ENCODE measurements at places on chromosomes 7 and 10.

DNA sequence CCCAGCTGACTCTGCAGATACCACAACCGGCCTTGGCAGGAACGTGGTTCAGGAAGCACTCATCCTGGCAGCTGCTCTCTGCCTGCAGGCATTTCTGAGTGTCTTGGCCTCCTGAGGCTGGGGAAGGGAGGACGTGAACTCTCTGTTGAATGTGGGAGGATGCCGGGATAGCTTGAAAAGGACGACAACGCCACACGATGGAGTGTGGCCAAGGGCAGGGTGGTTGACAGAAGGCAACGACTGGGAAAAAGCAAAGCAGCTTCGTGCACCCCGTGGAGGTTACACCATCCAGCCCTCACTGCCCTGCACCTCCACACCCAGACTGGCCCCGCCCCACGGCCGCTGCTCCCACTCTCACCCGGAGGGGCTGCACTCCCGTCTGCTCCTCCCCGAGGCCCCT is 466.1 kb upstream of the FOXK1 start:
- no peak for DNase-seq

- DNase-seq, result no peak
These were observed 4.8 kb upstream of the TRDMT1 start for GRCh38 chr10:17206210-17206709.

DNA sequence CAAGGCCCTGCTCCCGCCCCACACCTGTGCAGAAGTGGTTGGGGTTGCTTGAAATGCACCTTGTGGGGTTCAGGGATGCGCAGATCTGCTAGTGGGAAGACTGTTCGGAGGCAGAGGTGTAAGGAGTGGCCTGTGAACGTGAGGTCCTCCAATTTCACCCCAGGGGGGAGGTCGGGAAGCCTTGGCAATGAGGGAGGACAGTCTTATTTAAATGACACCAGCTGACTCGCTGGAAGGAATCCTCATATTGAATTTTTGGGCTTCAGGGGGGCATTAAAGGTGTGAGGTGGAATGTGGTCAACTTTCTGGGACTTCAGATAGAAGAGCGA is 218.8 kb upstream of the CELF2 start:
- peak; percentile 59 for DNase-seq

DNA sequence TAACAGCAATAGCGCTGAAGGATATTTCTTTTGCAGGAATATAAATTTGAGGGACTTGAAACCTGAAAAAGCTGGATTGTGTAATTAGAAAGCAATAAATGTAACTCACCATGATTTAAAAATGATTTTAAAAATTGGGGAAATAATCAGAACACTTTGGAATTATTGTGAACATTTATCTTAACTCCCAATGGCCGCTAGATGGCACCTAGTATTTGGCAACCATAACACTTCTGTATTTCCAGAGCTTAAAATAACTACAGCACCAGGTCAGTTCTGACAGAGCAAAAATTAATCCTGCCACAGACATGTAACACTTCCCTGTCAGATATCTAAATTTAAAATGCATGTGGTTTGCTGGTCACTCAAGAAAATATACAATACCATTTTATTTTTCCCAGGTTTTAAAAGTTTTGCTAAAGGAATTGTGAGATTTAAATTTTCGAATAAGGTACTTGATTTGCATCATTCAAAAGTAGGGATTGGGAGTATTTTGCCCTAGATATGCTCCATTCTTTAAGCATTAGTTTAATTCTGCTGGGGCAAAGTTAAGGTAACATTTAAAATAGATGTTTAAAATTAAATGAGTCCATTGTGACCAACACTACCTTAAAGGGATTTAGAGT is 144.5 kb downstream of the PPP1R3A start:
- DNase-seq, result no peak

DNA sequence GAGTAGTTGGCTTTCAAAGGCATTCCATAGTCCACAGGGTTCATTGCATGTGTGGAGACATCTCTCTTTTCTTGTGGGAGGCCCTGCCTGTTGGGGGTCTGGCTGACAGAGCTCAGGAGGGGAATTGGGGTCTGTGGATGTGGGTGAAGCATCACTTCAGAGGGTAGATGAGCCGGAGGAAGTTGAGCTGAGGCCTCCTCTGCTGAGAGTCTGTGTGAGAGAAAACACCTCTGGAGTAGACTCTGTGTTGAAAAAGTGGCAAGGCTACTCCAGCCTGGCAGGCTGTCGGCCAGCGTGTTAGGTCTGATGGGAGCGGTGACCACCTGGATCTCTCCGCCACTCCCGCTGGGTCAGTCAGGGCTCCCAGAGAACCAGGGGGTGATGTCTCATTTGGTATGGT is 358.0 kb upstream of the MGMT start:
- DNase-seq, result no peak

GRCh38 chr7:4841007-4841784 is 20.6 kb downstream of the PAPOLB start:
- DNase-seq, result no peak

DNA sequence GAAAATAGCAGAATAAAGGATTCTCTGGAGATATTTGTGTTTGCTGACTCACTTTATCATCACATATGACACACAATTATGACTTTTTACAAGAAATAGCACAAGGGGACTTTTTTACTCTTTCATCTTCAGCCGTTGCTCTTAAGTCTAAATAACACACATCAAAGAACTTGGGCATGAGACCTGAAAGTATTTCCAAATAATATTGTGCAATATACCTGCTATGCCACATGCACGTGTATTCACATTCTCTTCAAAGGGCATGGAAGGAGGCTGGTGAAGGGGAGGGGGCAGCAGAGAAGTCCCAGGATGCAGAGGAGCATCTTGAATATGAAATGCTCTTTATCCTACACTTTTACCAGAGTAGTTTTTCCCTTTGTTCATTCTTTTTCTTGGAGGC is 4.1 kb upstream of the ADARB2 start:
- no peak for DNase-seq

DNA sequence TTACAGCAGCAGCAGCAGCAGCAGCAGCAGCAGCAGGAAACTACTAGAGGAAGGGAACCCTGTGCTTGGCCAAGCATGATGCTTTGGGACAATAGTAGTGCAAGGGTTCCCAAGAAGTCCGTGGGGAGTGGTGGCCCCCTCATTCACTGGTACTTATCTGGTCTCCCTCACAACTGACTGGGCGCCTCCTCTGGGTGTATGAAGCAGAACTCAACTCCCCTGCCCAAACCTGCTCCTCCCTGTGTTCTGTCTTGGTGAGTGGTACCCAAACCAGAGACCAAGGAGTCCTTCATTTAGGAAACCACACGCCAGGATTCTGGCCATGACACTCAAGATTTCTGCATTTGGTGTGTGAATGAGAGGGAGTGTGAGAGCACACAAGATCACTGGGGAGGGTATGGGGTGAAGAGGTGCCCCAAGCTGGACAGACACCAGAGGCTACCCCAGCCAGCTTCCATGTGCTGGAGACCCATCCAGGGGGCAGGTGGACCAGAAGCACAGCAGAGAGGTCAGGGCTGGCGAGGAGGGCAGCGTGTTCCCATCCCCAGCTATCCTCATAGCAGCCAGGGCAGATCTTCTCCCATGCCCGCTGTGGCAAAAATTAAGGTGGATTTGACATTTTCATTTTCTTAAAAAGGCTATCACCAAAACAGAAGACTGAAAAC is 10.6 kb upstream of the ZNF777 start:
- DNase-seq, result no peak

GRCh38 chr7:151271699-151272355 is 23.3 kb upstream of the SMARCD3 start:
- DNase-seq, result no peak

DNA sequence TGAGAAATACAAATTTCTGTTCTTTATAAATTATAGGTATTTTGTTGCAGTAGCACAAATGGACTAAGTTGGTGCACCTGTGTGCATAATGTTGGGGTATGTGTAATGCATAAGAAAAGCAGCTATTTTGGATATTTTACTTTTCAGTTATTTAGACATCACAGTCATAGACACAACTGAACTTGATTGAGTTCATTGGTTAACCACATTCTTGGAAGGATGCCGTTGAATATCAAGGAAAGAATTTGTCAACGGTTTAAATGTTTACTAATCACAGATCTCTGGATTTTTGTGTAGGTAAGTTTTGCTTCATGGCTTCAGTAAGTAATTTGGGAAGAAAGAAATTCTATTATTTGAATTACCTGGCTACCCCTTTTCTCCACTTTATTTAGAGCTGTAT is 4.1 kb downstream of the OTUD1 start:
- DNase-seq, result no peak

DNA sequence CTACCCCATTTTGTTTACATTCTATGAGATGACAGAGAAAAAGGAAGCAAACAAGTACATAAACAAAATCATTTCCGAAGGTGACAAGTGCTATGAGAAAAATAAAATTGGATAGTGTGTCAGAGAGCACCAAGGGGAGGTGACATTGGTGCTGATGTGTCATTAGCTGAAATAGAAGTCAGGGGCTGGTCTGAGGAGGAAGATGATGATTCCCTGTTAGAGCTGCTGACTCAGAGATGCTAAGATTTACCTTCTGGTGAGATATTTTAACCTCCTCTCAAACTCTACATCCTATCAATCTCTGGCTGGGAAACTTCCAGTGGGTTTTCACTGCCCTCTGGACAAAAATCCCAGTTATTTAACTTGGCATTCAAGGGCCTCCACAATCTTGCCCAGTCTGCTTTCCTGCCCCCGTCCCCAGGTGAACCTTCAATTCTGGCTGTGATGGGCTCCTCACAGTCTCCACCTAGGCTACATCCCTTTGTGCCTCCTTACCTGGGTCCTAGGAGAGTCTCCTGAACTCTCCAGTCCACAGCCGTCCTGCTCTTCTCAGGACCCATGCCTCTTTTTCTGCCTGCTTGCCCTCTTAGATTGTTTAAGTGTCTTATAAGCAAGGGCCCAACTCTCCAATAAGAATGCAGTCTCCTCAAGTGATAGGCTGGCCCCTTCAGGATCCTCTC is 26.6 kb downstream of the DUSP5 start:
- peak; percentile 51 for DNase-seq

DNA sequence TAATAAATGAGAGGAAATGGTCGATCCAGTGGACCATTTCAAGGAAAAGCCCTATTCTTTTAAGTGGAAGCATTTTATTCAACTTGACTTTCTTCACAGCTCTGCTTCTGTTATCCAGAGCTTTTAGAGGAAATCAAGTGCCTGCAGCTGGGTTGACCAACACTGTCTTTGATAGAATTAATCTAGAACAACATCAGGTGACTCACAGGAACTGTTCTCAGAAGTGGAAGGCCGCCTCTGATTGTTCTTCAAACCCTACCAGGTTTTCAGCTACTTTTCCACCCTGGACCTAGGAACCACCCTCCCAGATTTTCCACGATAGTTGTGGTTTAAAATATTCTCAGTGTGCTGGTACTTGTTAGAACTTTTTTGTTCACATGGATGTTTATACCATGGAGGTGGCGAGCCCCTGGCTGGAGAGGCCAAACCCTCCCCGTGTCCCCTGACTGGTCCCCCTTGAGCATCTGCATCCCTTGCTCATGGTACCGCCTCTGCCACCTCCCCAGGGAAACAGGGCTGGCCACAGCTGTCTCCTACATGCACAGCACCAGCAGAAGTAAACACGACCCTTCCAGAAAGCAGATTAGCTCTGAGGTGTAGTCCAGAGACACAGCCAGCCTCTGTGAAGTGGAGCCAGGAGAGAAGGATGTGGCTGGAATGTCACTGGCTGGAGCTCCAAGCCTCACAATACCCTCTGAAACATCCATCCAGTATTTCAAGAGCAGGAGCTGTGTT is 293.3 kb downstream of the USP6NL start:
- no peak for DNase-seq

- DNase-seq, result no peak
These were observed 27.9 kb downstream of the CALML3 start for GRCh38 chr10:5552376-5553321.

DNA sequence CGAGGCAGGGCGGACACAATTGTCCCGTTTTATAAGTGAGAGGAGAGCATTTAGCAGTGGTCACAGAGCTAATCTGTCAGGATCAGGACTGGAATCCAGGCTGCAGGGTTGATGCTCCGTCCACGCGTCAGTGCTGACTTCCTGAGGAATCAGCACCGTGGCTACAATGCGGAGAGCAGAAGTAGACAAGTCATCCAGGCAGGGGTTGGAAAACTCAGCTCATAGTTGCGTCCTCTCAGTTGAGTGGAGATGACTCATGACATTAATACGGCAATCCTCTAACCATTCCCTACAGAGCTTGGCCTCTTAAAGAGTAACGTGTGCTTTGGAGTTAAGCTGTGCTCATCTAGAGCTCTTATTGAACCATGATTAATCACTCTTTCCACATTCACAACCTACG is 17.1 kb upstream of the HTR5A start:
- DNase-seq, result no peak

GRCh38 chr7:151134743-151135524 is 32.6 kb downstream of the GBX1 start:
- no peak for DNase-seq

DNA sequence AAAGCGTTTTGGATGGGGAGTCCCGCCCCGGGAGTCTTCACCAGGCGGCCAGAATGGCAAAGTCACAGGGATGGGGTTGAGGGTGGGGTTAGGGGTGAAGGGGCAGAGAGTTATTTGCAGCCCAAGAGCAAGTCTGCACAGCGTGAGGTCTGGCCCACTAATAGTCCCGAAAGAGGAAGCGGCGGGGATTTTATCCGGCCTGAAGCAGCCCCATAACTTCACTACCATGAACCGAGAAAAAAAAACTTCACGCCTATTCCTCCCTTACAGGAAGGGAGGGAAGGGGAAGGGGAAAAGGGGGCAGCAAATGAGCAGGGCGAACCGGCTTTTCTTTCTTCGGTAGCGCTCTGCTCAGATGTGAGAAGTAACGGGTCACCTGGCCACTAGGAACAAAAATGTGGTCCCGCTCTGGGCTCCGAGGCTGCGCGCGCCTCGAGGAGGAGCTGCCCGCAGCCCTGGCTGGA is 712 bp downstream of the ITPRIP start:
- DNase-seq, result no peak

DNA sequence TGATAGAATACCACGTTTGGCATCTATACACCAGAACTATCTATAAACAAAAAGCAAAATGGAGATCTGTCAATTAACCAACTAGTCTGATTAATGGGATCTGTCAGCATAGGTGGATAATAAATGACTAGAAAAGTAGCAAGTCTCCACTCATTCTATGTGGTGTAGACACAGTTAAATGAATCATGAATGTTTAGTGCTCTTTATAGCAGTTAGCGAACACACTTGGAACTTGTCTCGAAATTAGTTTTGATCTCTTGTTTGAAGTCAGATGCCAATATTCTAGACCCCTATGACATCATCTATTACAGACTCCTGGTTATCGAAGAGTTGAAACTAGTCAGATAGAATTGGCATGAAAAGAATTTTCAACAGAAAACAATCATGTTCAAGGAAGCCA is 259.7 kb downstream of the AHR start:
- DNase-seq, result no peak

GRCh38 chr10:112708461-112708860 is 241.6 kb upstream of the TCF7L2 start:
- DNase-seq, result no peak

DNA sequence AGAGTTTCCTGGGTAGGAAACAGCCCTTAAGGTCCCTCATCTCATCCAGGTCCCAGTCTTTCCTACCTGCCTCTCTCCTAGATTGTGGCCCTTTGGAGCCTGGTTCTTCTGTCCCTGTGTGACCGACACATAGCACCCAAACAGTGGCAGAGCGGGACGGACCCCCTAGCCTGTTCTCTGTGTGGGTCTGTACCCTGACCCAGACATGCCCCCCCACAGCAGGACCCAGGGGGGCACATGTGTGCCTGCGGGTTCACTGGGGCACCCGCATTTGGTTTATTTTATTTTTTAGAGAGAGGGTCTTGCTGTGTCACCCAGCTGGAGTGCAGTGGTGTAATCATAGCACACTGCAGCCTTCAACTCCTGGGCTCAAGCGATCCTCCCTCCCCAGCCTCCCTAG is 11.5 kb downstream of the LIMK1 start:
- no peak for DNase-seq

GRCh38 chr10:20809631-20810030 is 87.5 kb downstream of the NEBL start:
- no peak for DNase-seq
